Caudate nucleus (tissue), 63 donors: ENCODE measurements at places on chromosomes 4 and X.

DNA sequence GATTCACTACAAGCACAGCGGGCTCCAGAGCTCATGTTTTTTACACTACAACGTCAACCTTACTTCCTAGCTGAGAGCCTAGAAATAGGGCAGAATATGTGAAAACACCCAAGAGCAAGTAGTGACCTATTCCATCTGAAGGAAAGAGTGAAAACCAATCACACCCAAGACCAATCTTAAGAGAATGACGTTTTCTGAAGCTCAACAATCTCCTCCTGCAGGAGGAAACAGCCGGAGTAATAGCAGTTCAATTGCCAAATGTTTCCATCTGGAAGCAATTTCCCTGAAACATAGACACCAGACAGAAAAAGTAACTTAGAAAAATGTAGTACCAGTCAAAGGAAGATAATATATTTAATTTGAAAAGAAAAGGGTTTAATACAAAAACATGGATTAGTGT lies 142.4 kb downstream of the ANXA5 start:
- no peak for DNase-seq

DNA sequence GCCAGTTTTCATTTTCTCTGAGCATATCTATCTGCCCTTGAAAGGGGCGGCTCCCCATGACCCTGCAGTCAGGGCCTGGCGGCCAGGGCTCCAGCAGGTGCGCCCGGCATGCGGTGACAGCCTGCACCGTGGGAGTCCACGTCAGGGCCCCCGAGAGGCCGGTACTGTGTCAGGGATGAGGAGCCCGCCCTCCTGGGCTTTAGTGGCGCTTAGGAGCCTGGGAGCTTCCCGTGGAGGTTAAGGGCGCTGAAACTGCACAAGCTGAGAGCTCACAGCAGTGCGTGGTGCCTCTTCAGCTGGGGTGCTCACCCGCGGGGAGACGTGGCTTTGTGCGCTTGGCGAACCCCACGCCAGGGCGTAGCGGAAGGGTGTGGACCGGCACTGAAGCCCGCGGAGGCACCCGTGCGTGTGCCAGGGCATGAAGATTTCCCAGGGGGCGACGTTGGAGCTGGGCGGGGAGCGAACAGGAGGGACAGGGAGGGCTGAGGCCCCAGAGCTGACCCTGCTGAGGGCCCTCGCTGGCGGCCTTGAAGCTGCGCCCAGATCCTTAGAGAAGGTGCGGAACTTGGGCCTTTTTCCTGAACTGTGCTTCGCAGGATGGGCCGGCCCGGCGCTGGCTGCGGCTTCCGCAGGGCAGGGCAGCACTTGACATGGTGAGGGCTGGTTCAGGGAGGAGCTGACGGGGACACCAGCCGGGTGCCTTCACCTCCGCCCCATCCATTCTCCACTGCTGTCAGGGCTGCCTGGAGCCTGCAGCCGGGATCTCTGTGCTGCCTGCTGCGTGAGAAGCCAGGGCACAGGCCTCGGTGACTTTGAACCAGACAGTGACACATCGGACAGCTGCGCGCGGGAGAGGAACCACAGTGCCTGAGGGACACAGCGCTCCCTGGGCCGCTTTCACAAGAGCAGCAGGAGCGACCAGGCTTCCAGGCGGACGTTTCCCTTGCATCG lies 32.9 kb downstream of the HTT-AS start:
- DNase-seq = peak; percentile 24

- no peak for DNase-seq
These were observed 63.0 kb downstream of the ARHGAP10 start for GRCh38 chr4:147794787-147795413.

DNA sequence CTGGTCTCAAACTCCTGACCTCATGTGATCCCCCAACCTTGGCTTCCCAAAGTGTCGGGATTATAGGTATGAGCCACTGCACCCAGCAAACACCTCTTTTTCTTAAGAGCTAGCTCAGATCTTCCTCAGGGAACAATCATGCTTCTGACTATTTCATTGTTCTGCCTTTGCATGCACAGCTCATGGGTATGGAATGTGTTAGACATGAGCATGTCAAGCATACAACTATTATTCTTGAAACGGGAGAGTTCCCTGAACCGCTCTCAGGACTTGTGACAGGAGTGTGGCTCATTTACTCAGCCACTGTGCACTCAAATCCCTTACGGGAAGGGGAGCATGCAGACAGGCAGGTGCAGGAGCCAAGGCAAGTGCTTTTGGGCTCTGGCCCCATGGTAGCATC lies 231.7 kb upstream of the TAPT1 start:
- no peak for DNase-seq

- no peak for DNase-seq
These were observed 94.8 kb downstream of the RELL1 start for GRCh38 chr4:37591349-37591748.

- DNase-seq = no peak
These were observed 42.5 kb downstream of the LANCL3 start for GRCh38 chrX:37613933-37614332.

DNA sequence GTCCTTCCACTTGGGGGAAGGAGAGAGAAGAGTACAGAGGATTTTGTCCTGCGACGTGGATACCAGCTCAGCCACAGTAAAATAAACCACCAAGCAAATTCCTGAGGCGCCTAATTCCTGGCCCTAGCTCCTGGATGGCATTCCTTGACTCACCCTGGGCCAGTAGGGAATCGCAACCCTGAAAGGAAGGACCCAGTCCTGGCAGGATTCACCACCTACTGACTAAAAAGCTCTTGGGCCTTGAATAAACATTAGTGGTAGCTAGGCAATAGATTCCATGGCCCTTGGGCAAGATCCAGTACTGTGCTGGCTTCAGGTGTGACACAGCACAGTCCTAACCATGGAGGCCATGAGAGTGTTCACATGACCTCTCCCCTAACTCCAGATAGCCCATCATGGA lies 45.6 kb downstream of the GABRA3 start:
- no peak for DNase-seq

GRCh38 chr4:178414881-178415446 lies 972.7 kb upstream of the AGA start:
- DNase-seq = no peak

- no peak for DNase-seq
These were observed 78.8 kb downstream of the CLDN22 start for GRCh38 chr4:183241322-183241640.

DNA sequence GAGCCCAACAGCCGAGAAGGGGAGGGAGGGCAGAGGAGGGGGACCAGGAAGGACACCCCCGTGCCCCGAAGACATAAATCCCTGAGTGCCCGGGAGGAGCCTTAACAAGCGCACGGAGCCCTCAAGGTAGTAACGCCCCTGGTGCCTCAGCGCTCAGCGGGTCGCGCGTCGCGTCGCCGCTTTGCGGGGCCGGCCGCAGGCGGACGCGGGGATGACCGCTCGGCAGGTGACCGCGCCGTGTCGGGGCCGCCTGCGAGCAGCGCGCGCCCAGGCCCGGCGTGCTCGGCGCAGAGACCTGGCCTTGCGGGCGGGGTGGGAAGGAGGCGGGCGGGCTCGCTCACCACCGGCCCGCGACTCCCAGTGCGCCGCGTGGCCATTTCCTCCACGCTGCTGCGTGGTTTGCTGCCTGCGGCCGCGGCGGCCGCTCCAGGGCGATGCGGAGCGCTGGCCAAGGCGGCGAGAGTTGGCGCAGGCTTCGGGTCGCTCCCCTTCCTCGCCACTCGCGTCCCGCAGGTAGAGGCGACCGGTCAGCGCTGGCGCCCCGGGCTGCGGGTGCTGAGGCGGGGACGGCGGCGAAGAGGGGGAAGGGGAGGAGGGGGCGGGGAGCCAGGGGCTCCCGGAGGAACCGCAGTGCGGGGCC lies 632 bp downstream of the CCSER1 start:
- DNase-seq = no peak
